ENCODE measurements at places on chromosomes 2 and 18.

DNA sequence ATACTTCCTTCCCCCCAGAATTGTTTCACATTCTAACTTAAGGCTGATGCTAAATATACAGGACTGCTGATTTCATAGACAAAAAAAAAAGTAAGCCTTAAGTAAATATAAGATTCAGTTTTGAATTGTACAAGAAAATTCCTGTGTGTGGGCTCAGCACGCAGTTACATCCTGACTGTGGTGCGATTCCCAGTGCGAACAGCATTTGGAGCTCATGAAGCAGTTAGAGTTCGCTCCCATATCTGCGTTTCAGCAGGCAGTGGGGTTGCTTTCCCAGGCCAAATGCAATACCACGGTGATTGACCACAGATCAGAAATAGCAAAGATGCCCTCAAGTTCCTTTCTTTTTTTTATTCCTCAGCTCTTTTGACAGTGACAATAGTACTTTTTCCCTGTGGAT lies 75.6 kb downstream of the SATB2 start:
- no peak for DNase-seq

- no peak for DNase-seq
These were observed 29.2 kb downstream of the MTHFD2 start for GRCh38 chr2:74227646-74228045.

DNA sequence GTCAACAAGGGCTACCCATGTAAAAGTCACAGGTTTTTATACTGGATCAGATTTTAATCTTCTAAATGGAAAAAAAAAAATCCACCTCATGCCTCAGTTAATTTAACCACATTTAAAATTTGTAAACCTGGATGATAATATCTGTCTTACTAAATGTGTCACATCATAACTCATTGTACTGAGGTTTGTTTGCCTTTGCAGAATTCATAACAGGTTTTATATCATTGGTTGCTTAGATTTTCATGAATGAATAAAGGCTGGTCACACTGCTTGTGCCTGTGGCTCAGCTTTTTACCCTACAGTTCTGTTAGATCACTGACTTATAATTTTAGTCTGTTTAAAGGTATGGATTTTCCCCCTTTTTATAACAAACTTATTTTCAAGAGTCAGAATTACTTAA lies 48.9 kb downstream of the PSMD14 start:
- DNase-seq = no peak

DNA sequence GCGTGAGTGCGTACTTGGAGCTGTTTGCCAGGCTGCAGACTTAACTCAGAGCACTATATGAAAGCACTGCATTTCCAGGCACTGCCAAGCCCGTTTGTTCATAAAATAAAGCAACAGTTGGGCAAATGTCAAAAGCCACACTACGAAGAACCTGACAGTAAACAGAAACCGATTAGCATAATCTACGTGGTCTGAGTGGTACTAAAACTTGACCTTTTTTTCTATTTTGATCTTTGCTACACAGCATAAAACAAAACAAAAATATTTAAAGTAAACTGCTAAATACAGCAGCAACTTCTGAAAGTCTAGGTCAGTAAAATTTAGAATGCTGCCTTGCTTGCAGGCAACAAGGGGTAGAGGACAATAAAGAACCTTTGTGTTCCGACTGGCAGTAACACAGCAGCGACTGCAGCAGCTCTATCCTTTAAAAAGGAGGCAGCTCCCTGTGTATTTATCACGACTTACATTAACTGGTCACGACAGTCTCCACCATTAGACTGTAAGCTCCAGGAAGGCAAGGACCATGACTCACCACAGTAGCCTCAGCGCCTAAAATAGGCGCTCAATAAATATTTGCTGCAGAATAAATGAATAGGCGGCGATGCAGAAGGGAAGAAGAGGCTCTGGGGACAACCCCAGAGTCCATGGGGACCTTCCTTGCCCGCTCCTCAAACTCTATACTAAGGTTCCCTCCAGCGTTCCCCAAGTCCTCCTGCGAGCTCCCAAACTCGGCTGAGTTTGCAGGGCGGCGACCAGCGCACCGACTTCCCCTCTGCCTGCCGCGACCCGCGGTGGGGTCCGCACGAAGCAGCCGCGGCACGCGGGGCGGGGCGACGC lies 902 bp downstream of the SS18 start:
- DNase-seq = no peak

DNA sequence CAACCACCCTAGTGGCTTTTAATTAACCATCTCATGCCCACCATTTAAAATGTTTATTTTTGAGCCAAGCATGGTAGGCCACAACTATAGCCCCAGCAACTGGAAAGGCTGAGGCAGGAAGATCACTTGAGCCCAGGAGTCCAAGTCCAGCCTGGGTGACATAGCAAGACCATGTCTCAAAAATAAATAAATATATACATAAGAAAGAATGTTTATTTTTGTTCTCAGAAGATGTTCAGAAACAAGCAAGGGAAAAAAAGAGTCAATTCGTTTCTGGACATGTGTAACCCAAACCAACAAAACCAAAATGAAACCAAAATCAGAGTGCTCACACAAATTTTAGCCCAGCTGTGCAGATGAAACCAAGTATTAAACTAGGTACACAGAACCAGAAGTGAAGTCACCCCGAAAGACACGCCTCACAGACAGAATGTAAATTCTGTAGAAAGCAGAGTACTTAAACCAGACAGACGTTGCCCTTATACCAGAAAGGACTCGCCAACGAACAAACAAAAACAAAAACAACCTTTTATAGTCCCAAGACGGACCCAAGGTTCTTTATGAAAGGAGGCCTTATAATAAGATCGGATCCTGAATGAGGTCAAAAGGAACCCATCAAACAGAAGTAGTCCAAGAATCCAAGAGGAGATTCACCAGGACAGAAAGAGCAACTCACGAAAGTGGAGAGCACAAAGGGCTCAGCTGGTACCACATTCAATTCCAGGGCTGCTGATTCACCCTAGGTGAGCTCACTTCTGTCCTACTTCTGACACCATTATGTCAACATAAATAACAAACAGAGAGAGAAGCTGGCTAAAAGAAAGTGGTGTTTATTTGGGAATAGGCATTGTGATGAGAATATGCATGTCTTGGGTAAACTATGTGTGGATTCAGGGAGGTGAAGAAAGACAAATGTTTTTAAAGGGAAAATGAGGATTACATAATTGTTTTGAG lies 31.8 kb upstream of the MTCL1 start:
- no peak for DNase-seq

DNA sequence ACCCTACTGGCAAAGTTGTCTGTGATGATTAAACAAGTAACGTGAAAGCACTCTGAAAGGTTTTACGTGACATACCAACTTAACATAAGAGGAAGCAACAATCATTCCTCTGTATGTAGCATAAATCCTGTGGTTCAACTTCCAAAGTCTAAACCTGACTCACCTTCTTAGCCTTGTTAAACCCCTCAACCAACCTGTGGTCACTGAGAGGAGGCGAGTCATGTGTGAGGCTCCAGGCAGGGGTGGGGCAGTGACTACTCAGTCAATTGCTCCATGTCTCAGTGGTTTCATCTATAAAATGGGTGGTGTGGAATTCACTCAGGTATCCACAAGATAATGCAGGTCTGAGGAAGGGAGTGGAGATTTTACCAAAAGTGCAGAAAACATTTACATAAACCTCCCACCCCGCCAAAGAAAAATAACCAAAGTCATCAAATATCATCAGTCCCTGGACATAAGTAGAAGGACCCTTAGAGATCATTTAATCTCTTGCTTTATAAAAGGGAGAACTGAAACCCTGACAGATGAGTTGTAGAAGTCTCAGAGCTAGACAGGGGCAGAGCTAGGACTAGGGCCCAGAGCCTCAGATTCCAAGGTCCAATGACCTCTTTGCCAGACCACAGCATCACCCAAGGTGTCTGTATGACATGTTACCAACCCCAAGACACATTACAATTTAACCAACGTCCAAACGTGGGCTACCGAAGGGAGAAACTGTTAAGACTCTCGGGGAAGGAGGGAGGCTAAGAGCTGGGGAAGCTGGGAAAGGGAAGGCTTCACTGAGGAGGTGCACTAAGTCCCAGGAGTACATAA lies 3.7 kb upstream of the PCBP1 start:
- DNase-seq = peak; percentile 62

Measured in CD4-positive, alpha-beta T cell treated with Interleukin-15 for 1 hour (primary cell).